ENCODE measurements at places on chromosomes 2 and 18. TPM values are rescaled to one million over a fixed set of nuclear protein-coding genes. Genes with fewer than 3 reads are reported as not detected.

Gene LIMS3
- total RNA-seq = 5.7 TPM

- H3K27me3 ChIP-seq = no peaks in the 10 kb centered on the region
- peak overlapping the region; percentile 96 for H3K27ac ChIP-seq
- no peaks in the 10 kb centered on the region for H3K36me3 ChIP-seq
- peak overlapping the region; percentile 93 for H3K4me3 ChIP-seq
- H3K4me1 ChIP-seq = peaks cover 53% of the 10 kb centered on the region
- peak; percentile 37 for DNase-seq
Measured at GRCh38 chr2:200305797-200306195, 697 bp upstream of the SPATS2L start.

GRCh38 chr18:74444104-74444503, 13.0 kb downstream of the DIPK1C start:
- DNase-seq = no peak
- H3K27ac ChIP-seq = no peak overlapping the region
- peaks cover 1% of the 10 kb centered on the region for H3K4me1 ChIP-seq
- peaks cover 28% of the 10 kb centered on the region for H3K36me3 ChIP-seq
- no peaks in the 10 kb centered on the region for H3K27me3 ChIP-seq

DNA sequence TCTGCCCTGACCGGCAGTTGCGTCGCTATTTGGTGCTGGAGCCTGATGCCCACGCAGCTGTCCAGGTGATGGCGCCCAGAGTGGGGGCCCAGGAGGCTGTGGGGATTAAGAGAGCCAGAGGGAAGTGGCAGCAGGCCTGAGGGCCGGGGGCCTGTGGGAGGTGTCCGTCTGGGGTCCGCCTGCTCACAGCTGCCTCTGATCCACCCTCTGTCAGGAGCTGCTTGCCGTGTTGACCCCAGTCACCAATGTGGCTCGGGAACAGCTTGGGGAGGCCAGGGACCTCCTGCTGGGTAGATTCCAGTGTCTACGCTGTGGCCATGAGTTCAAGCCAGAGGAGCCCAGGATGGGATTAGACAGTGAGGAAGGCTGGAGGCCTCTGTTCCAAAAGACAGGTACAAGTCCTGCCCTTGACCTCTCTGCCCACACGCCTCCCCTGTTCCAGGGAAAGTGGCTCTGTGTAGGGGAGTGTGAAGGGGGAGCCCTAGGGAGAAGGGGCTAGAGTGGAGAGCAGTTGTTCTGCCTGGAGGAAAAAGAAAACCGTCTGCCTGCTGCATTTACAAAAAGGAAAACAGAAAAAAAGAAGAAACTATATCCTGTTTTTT, 11.6 kb downstream of the STK11IP start:
- no peak for DNase-seq
- H3K36me3 ChIP-seq = peaks cover 60% of the 10 kb centered on the region
- peaks cover 23% of the 10 kb centered on the region for H3K4me1 ChIP-seq
- H3K27ac ChIP-seq = peak overlapping the region; percentile 91
- H3K4me3 ChIP-seq = no peak overlapping the region

GRCh38 chr2:238636269-238637073, 209.7 kb downstream of the ASB1 start:
- H3K27me3 ChIP-seq = peaks cover 11% of the 10 kb centered on the region
- no peaks in the 10 kb centered on the region for H3K36me3 ChIP-seq

Gene TMEM200C
- total RNA-seq = 0.96 TPM

DNA sequence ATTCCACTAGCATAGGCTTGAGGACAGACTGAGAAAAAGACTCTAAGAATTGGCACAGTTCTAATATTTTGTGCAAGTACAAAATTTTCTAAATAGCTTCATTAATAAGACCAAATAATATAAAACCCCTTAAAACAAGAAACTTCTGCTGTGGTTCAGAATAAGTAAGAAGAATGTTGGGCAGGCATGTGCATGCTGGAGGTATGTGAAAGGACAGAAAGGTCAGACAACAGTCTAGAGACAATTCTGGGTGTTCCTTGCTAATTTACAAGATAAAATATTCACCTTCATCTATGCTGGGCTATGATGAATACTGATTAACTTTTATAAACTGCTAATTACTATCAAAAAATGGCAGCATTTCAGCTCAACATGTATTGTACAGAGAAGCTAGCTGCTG, 14.9 kb downstream of the CEBPZOS start:
- H3K27ac ChIP-seq = no peak overlapping the region
- H3K27me3 ChIP-seq = no peaks in the 10 kb centered on the region
- no peak overlapping the region for H3K4me3 ChIP-seq
- peaks cover 100% of the 10 kb centered on the region for H3K36me3 ChIP-seq
- no peak for DNase-seq

Gene PSTPIP2
- total RNA-seq = 1.8 TPM

Gene TRAF3IP1
- total RNA-seq = 14.6 TPM

Gene HOXD4
- total RNA-seq = not detected

GRCh38 chr2:71516253-71516888, 63.0 kb downstream of the DYSF start:
- no peak for DNase-seq
- H3K27me3 ChIP-seq = no peaks in the 10 kb centered on the region
- no peak overlapping the region for H3K27ac ChIP-seq
- peaks cover 65% of the 10 kb centered on the region for H3K36me3 ChIP-seq
- no peak overlapping the region for H3K4me3 ChIP-seq

DNA sequence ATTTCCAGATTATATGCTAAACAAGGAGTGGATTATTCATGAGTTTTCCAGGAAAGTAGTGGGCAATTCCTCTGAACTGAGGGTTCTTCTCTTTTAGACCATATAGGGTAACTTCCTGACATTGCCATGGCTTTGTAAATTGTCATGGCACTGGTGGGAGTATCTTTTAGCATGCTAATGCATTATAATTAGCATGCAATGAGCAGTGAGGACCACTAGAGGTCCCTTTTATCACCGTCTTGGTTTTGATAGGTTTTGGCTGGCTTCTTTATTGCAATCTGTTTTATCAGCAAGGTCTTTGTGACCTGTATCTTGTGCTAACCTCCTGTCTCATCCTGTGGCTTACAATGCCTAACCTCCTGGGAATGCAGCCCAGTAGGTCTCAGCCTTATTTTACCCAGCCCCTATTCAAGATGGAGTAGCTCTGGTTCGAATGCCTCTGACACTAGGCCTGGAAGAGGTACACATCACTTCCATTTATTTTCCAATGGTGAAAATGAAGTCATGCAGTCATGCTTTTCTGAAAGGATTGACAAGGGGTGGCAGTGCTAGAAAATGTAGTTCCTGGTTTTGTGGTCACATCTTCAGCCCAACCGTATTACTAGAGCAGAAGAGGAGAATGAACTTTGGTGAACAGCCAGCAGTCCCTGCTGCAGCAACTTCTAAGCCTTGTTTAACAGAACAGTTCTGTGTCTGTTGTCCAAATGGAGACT, 26.6 kb upstream of the ITGA4 start:
- no peak overlapping the region for H3K4me3 ChIP-seq
- H3K36me3 ChIP-seq = no peaks in the 10 kb centered on the region
- H3K4me1 ChIP-seq = no peaks in the 10 kb centered on the region
- H3K27ac ChIP-seq = no peak overlapping the region
- H3K27me3 ChIP-seq = no peaks in the 10 kb centered on the region
- no peak for DNase-seq

Gene PLEK
- total RNA-seq = 4.8 TPM

Gene TSPYL6
- total RNA-seq = 0.08 TPM

DNA sequence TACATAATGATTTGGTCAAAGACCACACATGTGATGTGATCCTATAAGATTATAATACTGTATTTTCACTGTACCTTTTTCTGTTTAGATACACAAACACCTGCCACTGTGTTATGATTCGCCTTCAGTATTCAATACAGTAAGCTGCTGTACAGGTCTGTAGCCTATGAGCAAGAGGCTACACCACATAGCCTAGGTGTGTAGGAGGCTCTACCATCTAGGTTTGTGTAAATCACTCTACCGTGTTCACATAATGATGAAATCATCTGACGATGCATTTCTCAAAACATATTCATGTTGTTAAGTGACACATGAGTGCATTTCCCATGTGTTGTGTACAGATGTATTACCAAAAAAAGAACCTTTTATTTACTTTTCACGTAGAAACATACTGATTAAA, 74.5 kb downstream of the USP40 start:
- no peak for DNase-seq
- H3K36me3 ChIP-seq = peaks cover 90% of the 10 kb centered on the region
- H3K27me3 ChIP-seq = no peaks in the 10 kb centered on the region

- DNase-seq = no peak
- H3K27me3 ChIP-seq = no peaks in the 10 kb centered on the region
- no peaks in the 10 kb centered on the region for H3K36me3 ChIP-seq
- H3K4me3 ChIP-seq = no peak overlapping the region
- H3K27ac ChIP-seq = no peak overlapping the region
- peaks cover 39% of the 10 kb centered on the region for H3K4me1 ChIP-seq
Measured at GRCh38 chr2:144237830-144238627, 281.9 kb downstream of the ZEB2 start.

DNA sequence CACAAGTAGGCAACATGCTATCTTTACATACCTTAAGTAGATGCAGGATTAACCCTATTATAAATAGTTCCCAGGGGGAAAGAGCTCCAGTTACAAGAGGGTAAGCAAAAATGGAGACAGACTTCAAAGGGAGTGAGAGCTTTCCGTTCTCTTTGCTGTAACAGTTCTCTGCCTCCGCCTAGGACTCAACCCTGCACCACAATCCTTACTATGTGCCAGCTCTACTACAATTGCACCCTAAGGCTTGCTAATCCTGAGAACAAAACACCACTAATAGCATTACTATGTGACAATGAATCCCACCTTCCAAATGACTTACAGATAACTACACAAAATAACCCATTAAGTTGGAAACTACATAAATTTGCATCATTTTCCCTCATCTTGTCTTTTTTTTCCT, 7.7 kb downstream of the ZBTB14 start:
- no peak overlapping the region for H3K27ac ChIP-seq
- H3K4me1 ChIP-seq = peaks cover 9% of the 10 kb centered on the region
- no peaks in the 10 kb centered on the region for H3K27me3 ChIP-seq
- H3K36me3 ChIP-seq = peaks cover 19% of the 10 kb centered on the region

DNA sequence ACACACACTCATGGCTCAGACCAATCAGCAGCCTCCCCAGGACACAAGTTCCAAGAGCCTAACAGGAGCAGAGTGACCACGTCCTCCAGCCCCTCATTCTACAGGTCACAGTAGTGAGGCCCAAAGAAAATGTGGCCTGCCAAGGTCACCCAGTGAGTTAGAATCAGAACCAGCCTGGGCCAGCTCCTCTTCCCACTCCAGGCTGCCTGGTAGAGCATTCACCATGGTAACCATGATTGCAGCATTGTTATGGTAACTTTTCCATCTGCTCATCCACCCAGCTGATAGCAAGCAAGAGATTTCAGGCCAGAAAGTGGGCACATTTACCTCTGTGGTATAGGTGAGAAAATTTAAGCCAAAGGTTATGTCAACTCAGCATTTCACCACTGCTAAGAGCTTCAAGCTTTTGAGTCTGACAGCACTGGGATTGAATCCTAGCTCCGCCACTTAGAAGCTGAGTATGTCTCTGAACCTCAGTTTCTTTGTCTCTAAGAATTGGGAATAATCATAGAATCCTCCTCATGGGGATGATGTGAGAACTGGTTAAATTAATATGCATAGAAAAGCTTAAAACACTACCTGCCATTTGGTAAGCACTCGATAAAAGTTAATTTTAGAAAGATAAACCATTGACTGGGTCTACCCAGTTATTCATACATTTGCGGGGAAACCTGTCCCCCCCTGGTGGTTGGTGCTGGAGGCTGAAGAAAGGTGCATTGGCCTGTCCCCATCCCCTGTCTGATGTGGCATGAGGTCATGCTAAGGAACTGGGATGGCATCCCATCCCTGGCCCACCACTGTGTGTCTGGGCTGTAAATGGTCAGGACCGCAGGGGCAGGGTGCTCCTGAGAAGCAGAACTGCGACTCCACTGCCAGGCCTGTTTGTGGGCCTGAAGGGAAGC, 181.5 kb downstream of the KLHL29 start:
- DNase-seq = no peak
- peak overlapping the region; percentile 70 for H3K27ac ChIP-seq
- H3K27me3 ChIP-seq = no peaks in the 10 kb centered on the region
- H3K36me3 ChIP-seq = no peaks in the 10 kb centered on the region

Gene SERPINB10
- not detected for total RNA-seq

DNA sequence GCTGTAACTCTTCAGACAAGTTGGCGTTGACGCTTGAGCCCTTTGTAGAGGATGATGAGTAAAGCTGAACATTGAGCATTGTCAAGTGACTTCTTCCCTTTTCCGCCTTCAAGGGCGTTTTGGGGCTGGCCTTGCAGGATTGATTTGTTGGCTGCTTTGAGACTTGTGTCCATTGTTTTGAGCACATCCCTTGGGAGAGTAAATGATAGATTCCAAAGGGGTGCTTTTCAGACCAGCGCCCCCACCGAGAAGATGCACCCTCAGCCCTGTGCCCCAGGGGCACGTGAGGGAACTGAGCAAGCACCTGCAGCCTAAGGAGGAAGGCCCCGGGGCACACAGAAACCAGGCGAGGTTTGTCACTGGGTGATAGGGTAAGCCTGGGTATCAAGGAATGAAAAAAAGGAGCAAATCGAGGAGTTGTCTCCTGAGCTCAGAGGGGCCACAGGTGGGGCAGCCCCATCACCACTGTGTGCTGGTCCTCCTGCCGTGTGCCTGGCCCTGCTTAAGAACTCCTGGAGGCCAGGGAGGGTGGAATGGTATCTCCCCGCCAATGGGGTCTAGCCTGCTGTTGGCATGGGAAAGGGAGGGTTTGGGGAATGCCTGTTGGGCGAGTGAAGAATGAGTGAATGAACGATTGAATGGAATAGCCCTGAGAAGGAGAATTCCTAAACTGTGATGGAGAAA, 64.0 kb downstream of the RAB31 start:
- H3K27me3 ChIP-seq = no peaks in the 10 kb centered on the region
- DNase-seq = no peak
- H3K4me1 ChIP-seq = peaks cover 7% of the 10 kb centered on the region
- H3K27ac ChIP-seq = peak overlapping the region; percentile 4
- no peak overlapping the region for H3K4me3 ChIP-seq
- H3K36me3 ChIP-seq = no peaks in the 10 kb centered on the region

GRCh38 chr2:10761591-10761990, 40.2 kb downstream of the ATP6V1C2 start:
- no peak for DNase-seq
- no peaks in the 10 kb centered on the region for H3K36me3 ChIP-seq
- H3K4me3 ChIP-seq = no peak overlapping the region

- DNase-seq = no peak
- H3K4me3 ChIP-seq = no peak overlapping the region
- H3K27me3 ChIP-seq = no peaks in the 10 kb centered on the region
- no peaks in the 10 kb centered on the region for H3K36me3 ChIP-seq
- peak overlapping the region; percentile 13 for H3K27ac ChIP-seq
- H3K4me1 ChIP-seq = peaks cover 69% of the 10 kb centered on the region
Measured at GRCh38 chr2:134228493-134228903, 25.4 kb upstream of the MGAT5 start.

GRCh38 chr2:201007584-201007998, 44.1 kb upstream of the ORC2 start:
- peaks cover 72% of the 10 kb centered on the region for H3K36me3 ChIP-seq
- H3K27me3 ChIP-seq = no peaks in the 10 kb centered on the region
- no peaks in the 10 kb centered on the region for H3K4me1 ChIP-seq
- no peak overlapping the region for H3K27ac ChIP-seq
- DNase-seq = no peak

DNA sequence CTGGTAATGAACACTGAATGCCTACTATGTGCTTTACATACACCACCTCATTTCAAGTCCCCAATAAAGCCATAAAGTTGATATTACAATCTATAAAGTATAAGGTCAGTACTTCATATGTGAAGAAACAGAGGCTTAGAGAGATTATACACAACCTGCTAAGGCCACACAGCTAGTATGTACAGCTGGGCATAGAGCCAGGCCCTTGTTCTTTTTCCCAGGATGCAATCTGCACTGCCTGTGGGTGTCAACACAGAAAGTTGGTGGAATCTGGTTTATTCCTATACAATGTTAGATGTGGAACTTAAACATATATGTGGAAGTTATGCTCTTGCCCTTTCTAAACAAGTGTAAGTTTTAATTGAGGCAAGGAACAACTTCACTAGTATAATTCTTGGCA, 32.8 kb downstream of the INSIG2 start:
- peaks cover 16% of the 10 kb centered on the region for H3K4me1 ChIP-seq
- no peak overlapping the region for H3K27ac ChIP-seq
- no peaks in the 10 kb centered on the region for H3K27me3 ChIP-seq

Data from left ventricle myocardium inferior (tissue), 1 donor.